Tibial nerve (tissue), 4 donors: ENCODE measurements at places on chromosomes 11 and 22. TPM values are rescaled to one million over a fixed set of nuclear protein-coding genes. Genes with fewer than 3 reads are reported as not detected.
A peak's percentile ranks its signal among the peaks of the same experiment; 100 is the strongest.

Gene POTEH
- total RNA-seq: not detected

Gene OSBP2
- total RNA-seq: 2.4 TPM

DNA sequence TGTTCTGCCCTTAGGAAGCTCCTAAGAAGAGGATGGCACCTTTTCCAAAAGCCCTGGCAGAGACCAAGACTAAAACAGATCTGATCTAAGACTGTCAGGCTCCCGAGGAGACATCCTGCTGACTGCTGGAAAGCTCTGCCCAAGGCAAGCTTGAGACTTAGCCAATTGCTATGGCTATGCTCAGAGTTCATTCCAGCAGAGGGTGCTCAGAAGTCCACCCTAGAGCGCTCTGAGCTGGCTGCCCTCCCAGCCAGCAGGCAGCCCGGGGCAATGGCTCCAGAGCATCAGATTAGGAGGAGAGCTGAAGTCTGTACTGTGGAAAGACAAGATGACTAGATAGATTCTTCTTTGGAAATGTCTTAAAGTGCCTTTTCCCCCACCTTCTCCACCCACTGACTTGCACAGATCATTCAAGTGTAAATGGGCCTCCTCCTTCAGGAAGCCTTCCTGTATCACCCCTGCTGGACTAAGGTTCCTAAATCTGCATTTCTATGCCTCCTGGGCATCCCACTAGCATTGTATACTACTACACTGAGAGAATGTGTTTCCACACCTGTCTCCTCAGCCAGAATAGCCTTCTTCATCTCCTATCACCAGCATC, 23.4 kb downstream of the LRRC55 start:
- H3K4me3 ChIP-seq: no peak overlapping the region
- no peaks in the 10 kb centered on the region for H3K36me3 ChIP-seq
- no peak overlapping the region for H3K27ac ChIP-seq
- peaks cover 38% of the 10 kb centered on the region for H3K4me1 ChIP-seq
- H3K27me3 ChIP-seq: no peaks in the 10 kb centered on the region

DNA sequence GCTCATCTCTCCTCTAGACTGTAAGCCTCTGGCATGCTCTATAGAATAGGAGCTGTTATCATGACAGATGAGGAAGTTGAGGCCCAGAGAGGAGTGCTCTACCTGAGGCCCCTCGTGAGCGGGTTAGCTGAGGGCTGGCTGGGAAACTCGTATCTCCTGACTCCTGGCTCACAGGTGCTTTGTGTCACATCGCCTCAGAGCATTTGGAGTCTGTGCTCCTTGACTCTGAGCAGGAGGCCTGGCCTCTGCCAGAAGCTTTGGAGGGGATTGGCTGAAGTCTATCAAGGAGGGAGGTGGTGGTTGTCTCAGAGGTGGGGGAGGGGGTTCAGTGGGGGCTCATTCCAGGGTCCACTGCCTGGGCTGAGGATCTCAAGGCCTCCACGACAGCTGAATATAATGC, 7.4 kb downstream of the KCNC1 start:
- H3K27ac ChIP-seq: no peak overlapping the region
- H3K4me3 ChIP-seq: no peak overlapping the region

DNA sequence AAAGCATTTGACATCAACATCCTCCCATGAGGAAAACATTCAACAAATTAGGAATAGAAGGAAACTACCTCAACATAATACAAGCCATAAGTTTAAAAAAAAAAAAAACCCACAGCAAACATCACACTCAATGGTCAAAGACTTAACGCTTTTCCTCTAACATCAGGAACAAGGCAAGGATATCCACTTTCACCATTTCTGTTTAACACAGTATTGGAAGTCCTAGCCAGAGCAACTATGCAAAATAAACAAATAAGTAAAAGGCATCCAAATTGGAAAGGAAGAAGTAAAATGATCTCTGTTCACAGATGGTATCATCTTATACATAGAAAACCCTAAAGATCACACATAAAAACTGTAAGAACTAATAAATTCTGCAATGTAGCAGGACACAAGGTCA, 13.1 kb downstream of the FXYD6 start:
- H3K27me3 ChIP-seq: no peaks in the 10 kb centered on the region
- no peak overlapping the region for H3K27ac ChIP-seq
- peaks cover 7% of the 10 kb centered on the region for H3K4me1 ChIP-seq
- no peaks in the 10 kb centered on the region for H3K36me3 ChIP-seq
- H3K4me3 ChIP-seq: no peak overlapping the region

GRCh38 chr11:1194231-1194976, 28.5 kb upstream of the MUC5B start:
- no peaks in the 10 kb centered on the region for H3K4me1 ChIP-seq
- no peak overlapping the region for H3K4me3 ChIP-seq
- no peak overlapping the region for H3K27ac ChIP-seq
- DNase-seq: no peak

- peak overlapping the region; percentile 78 for H3K27ac ChIP-seq
- H3K36me3 ChIP-seq: peaks cover 21% of the 10 kb centered on the region
- peaks cover 22% of the 10 kb centered on the region for H3K4me1 ChIP-seq
- no peaks in the 10 kb centered on the region for H3K27me3 ChIP-seq
- DNase-seq: no peak
- H3K4me3 ChIP-seq: peak overlapping the region; percentile 72
Observed at GRCh38 chr22:36775586-36775963, 344 bp downstream of the IFT27 start.

Gene FAM111B
- total RNA-seq: not detected

- no peaks in the 10 kb centered on the region for H3K4me1 ChIP-seq
- no peak overlapping the region for H3K27ac ChIP-seq
- no peak for DNase-seq
- H3K36me3 ChIP-seq: no peaks in the 10 kb centered on the region
- no peak overlapping the region for H3K4me3 ChIP-seq
- H3K27me3 ChIP-seq: no peaks in the 10 kb centered on the region
Observed at GRCh38 chr11:126538071-126538470, 182.6 kb downstream of the ST3GAL4 start.

Gene SMC1B
- total RNA-seq: not detected

- no peak overlapping the region for H3K4me3 ChIP-seq
- peak; percentile 13 for DNase-seq
- H3K4me1 ChIP-seq: no peaks in the 10 kb centered on the region
- no peaks in the 10 kb centered on the region for H3K27me3 ChIP-seq
- H3K27ac ChIP-seq: no peak overlapping the region
- no peaks in the 10 kb centered on the region for H3K36me3 ChIP-seq
Observed at GRCh38 chr11:5476186-5476819, 12.2 kb upstream of the OR52D1 start.

Gene FAM89B
- 46.5 TPM for total RNA-seq

- H3K36me3 ChIP-seq: no peaks in the 10 kb centered on the region
- no peaks in the 10 kb centered on the region for H3K27me3 ChIP-seq
- no peak overlapping the region for H3K27ac ChIP-seq
- H3K4me1 ChIP-seq: peaks cover 15% of the 10 kb centered on the region
Observed at GRCh38 chr22:40817737-40818136, 1.4 kb downstream of the SLC25A17 start.

Gene NCR3LG1
- 2.1 TPM for total RNA-seq

- H3K36me3 ChIP-seq: no peaks in the 10 kb centered on the region
- H3K4me1 ChIP-seq: peaks cover 23% of the 10 kb centered on the region
- DNase-seq: peak; percentile 37
- H3K27me3 ChIP-seq: no peaks in the 10 kb centered on the region
- peak overlapping the region; percentile 44 for H3K27ac ChIP-seq
Observed at GRCh38 chr11:2709429-2709828, 9.6 kb upstream of the KCNQ1OT1 start.

DNA sequence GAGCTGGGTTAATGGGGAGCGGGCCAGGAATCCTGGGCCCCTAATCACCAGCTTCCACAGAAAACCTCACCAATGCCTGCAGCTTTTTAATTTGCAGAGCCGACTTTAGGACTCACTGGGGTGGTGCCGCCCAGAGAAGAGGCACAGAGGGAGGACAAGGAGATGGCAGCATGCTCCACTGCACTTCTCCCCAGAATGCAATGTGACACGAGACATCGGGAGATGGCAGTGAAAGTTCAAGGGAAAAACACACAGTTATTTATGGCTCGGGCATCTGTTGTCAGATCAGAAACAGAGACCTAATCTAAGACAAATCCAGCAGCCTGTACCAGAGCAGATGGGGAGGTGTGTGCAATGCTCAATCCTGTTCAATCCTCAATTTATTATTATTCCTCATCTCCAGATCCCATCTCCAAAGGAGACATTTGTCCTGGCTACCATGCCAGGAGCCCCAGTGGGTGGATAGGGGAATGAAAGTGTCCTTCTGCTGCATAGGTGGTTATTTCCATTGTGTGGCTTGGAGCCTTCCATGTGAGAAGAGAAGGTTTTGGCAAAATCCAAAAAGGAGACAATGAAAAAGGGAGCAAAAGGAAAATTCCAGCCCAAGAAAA, 250.0 kb downstream of the NXPE2 start:
- H3K4me1 ChIP-seq: no peaks in the 10 kb centered on the region
- no peak overlapping the region for H3K27ac ChIP-seq
- DNase-seq: no peak
- H3K36me3 ChIP-seq: no peaks in the 10 kb centered on the region
- no peak overlapping the region for H3K4me3 ChIP-seq
- no peaks in the 10 kb centered on the region for H3K27me3 ChIP-seq

GRCh38 chr11:95072948-95073347, 6.2 kb downstream of the SRSF8 start:
- H3K4me3 ChIP-seq: no peak overlapping the region
- H3K27ac ChIP-seq: no peak overlapping the region
- H3K27me3 ChIP-seq: no peaks in the 10 kb centered on the region
- H3K36me3 ChIP-seq: no peaks in the 10 kb centered on the region
- no peak for DNase-seq

GRCh38 chr11:26112264-26112663, 219.7 kb upstream of the ANO3 start:
- no peak overlapping the region for H3K27ac ChIP-seq
- no peak for DNase-seq
- no peaks in the 10 kb centered on the region for H3K4me1 ChIP-seq
- no peak overlapping the region for H3K4me3 ChIP-seq
- no peaks in the 10 kb centered on the region for H3K27me3 ChIP-seq

Gene SEPTIN3
- 36.5 TPM for total RNA-seq

DNA sequence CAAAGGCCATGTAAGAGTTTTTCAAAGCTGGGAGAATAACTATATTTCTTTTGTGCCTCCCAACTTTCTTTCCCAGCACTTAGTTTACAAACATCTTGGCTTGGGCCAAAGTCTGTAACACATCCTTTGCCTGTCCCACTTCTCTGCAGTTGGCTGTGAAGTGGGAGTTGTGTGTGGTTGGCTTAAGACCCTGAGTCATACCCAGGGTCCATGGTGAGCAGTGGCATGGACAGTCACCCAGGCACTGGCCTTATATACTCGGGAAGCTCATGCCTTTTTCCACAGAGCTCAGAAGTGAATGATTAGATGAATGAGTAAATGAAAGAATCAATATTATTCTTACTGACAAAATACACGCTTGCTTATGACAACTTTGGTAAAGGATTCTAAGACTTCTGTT, 231.4 kb downstream of the BLID start:
- H3K27ac ChIP-seq: no peak overlapping the region
- no peaks in the 10 kb centered on the region for H3K4me1 ChIP-seq
- no peaks in the 10 kb centered on the region for H3K27me3 ChIP-seq
- H3K36me3 ChIP-seq: no peaks in the 10 kb centered on the region

Gene SCUBE1
- total RNA-seq: 214 TPM

Gene MS4A14
- 5.5 TPM for total RNA-seq

GRCh38 chr11:66123902-66124301, 53.8 kb downstream of the PACS1 start:
- no peaks in the 10 kb centered on the region for H3K27me3 ChIP-seq
- no peaks in the 10 kb centered on the region for H3K36me3 ChIP-seq
- peaks cover 41% of the 10 kb centered on the region for H3K4me1 ChIP-seq
- no peak overlapping the region for H3K4me3 ChIP-seq
- no peak overlapping the region for H3K27ac ChIP-seq
- DNase-seq: no peak

- DNase-seq: no peak
- no peak overlapping the region for H3K4me3 ChIP-seq
- no peaks in the 10 kb centered on the region for H3K36me3 ChIP-seq
- no peak overlapping the region for H3K27ac ChIP-seq
Observed at GRCh38 chr11:66012371-66012945, 650 bp downstream of the CST6 start.

Gene SPECC1L
- total RNA-seq: 45.1 TPM

Gene IFTAP
- total RNA-seq: 18.8 TPM

Gene TCN2
- total RNA-seq: 56.1 TPM

- H3K27ac ChIP-seq: no peak overlapping the region
- H3K27me3 ChIP-seq: no peaks in the 10 kb centered on the region
- no peak overlapping the region for H3K4me3 ChIP-seq
- H3K4me1 ChIP-seq: peaks cover 33% of the 10 kb centered on the region
Observed at GRCh38 chr11:105046898-105047579, 1.9 kb upstream of the CARD16 start.

Gene SMIM38
- 3.3 TPM for total RNA-seq

GRCh38 chr22:45230026-45230721, 10.5 kb downstream of the KIAA0930 start:
- no peaks in the 10 kb centered on the region for H3K27me3 ChIP-seq
- no peak overlapping the region for H3K4me3 ChIP-seq
- H3K36me3 ChIP-seq: peaks cover 13% of the 10 kb centered on the region
- H3K4me1 ChIP-seq: peaks cover 30% of the 10 kb centered on the region
- no peak overlapping the region for H3K27ac ChIP-seq

- H3K4me3 ChIP-seq: no peak overlapping the region
- H3K4me1 ChIP-seq: no peaks in the 10 kb centered on the region
- H3K36me3 ChIP-seq: peaks cover 97% of the 10 kb centered on the region
- H3K27me3 ChIP-seq: no peaks in the 10 kb centered on the region
- no peak overlapping the region for H3K27ac ChIP-seq
Observed at GRCh38 chr11:70331901-70332300, 61.4 kb downstream of the PPFIA1 start.

- no peaks in the 10 kb centered on the region for H3K4me1 ChIP-seq
- no peaks in the 10 kb centered on the region for H3K27me3 ChIP-seq
- no peak overlapping the region for H3K4me3 ChIP-seq
- H3K36me3 ChIP-seq: no peaks in the 10 kb centered on the region
- no peak overlapping the region for H3K27ac ChIP-seq
- no peak for DNase-seq
Observed at GRCh38 chr22:43100225-43100624, 10.3 kb upstream of the BIK start.
